ENCODE measurements at places on chromosomes 11 and 22. TPM values are rescaled to one million over a fixed set of nuclear protein-coding genes. Genes with fewer than 3 reads are reported as not detected.

DNA sequence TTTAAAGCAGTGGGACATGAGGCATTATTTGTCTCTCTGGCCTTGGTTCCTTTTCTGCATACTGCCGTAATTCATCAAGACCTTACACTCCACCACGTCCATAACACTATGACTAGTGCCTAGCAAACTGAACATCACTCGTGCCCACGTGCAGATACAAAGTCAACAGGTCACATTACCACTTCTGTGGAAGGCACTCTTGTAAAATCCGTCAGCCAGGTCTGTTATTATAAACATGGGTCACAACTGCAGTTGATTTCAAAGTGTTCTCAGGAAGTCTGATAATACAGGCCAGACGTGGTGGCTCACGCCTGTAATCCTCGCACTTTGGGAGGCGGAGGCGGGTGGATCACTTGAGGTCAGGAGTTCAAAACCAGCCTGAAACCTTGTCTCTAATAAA lies 14.1 kb downstream of the VSIG10L2 start:
- H3K4me1 ChIP-seq, result no peaks in the 10 kb centered on the region
- no peak overlapping the region for H3K27ac ChIP-seq
- no peaks in the 10 kb centered on the region for H3K36me3 ChIP-seq
- DNase-seq, result no peak
- H3K27me3 ChIP-seq, result no peaks in the 10 kb centered on the region

DNA sequence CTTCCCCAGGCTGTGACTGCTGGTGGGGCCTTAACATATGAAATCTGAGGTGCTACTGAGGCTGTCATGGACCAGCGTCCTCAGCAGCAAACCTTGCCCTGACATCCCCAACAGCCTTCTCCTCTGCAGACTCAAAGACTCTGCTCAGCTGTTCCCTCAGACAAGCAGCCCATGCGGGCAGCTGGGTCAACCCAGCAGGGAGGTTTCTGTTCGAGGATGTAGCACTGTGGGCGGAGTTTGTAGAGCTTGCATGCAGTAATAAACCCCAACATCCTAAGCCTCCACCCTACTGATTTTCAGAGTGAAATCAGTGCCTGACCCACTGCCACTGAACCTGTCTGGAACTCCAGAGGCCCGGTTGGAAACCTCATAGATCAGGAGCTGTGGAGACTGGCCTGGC lies 88.8 kb upstream of the XKR3 start:
- no peaks in the 10 kb centered on the region for H3K27me3 ChIP-seq
- H3K4me1 ChIP-seq, result no peaks in the 10 kb centered on the region
- H3K36me3 ChIP-seq, result no peaks in the 10 kb centered on the region
- H3K27ac ChIP-seq, result no peak overlapping the region
- no peak overlapping the region for H3K4me3 ChIP-seq

DNA sequence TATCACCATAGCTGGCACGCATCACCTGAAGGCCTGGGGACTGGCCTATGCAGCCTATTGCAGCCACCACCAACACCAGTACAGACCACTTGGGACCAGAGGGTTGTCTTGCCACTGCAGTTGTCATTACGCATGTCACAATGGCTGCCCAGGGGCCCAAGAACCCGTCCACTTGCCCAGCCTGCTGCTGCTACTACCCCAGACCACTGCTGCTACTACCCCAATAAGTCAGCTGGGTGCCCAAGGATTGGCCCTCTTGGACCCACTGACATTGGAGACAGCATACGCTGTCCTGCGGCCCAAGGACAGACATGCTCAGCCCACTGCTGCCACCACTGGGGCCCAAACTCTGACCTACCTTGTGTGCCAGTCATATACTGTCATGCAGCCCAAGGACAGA lies 102.7 kb upstream of the OR9Q1 start:
- no peak overlapping the region for H3K27ac ChIP-seq
- no peak overlapping the region for H3K4me3 ChIP-seq
- H3K27me3 ChIP-seq, result no peaks in the 10 kb centered on the region
- no peak for DNase-seq

The GSTT2B gene
- 13.8 TPM for total RNA-seq

GRCh38 chr11:18699848-18700261 lies 1.3 kb downstream of the TMEM86A start:
- H3K4me3 ChIP-seq, result no peak overlapping the region
- H3K36me3 ChIP-seq, result no peaks in the 10 kb centered on the region
- no peak for DNase-seq

DNA sequence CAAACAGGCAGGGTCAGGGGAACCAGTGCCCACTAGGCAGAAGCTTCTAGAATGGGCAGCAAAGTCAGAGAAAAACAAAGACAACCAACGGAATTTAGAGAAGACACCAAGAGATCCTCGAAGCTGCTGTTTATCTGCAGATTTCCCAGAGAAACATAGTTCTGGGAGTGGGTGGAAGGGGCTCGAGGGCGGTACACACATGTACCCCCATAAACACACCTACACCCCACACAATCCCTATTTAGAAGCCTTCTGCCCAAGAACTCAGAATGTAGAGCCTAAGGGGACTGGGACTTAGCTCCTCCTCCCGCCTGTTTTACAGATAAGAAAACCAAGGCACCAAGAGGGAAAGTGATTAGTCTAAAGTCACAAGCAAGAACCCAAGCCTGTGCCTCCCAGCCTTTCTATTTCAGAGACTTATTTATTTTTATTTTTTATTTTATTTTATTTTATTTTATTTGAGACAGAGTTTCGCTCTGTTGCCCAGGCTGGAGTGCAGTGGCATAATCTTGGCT lies 6.4 kb downstream of the NPTXR start:
- DNase-seq, result peak; percentile 43
- H3K27ac ChIP-seq, result no peak overlapping the region
- H3K36me3 ChIP-seq, result no peaks in the 10 kb centered on the region
- H3K27me3 ChIP-seq, result peaks cover 23% of the 10 kb centered on the region
- H3K4me1 ChIP-seq, result peaks cover 13% of the 10 kb centered on the region
- no peak overlapping the region for H3K4me3 ChIP-seq

Data from osteoblast (primary cell).